ENCODE measurements at places on chromosomes 13 and 19.

GRCh38 chr19:34173193-34173956, 1.1 kb downstream of the LSM14A start:
- DNase-seq, result no peak

DNA sequence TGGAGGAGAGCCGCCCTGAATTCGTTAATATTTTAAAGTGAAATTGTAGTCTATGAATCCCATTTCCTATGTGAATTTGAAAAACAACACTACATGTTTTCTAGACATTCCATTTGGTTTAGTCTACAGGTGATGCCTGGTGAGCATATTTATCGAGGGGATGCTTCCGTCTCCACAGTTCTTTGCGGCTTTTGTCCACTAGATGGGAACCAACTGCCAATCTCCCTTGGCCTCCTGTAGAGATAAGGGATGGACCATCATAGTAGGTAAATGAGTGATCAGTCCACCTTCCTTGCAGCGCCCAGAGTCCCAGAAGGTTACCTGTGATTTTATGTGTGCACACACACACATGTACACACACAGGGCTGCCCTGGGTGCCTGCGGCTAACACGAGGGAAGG, 289.8 kb upstream of the SOX21 start:
- no peak for DNase-seq

DNA sequence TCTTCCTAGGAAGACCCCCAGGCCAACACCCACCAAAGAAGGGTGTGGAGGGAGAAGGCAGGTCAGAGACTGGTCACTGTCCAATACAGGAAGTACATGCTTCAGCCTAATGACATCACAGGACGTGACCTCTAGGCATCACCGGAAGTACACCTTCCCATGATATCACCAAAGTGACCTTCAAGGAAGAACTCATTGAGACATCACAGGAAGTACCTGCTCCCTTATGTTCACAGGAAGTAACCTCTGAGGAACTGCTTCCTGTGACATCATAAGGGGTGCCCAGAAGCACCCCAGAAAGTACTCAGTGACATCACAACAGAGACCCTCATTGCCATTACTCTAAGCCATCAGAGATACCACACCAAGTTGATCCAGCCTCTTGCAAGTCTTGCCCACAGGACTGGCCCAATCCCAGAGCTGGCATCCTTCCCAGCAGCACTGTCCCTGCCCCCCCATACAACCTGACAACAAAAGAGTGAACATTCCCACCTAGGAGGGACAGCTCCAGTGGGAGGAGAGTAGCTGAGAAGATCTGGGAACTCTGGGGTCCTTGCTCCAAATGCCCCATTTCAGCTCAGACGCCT, 24.2 kb upstream of the NANOS2 start:
- DNase-seq, result no peak

GRCh38 chr19:31723101-31723500, 373.9 kb upstream of the TSHZ3 start:
- no peak for DNase-seq

GRCh38 chr19:13417054-13417453, 89.2 kb downstream of the CACNA1A start:
- DNase-seq, result no peak

DNA sequence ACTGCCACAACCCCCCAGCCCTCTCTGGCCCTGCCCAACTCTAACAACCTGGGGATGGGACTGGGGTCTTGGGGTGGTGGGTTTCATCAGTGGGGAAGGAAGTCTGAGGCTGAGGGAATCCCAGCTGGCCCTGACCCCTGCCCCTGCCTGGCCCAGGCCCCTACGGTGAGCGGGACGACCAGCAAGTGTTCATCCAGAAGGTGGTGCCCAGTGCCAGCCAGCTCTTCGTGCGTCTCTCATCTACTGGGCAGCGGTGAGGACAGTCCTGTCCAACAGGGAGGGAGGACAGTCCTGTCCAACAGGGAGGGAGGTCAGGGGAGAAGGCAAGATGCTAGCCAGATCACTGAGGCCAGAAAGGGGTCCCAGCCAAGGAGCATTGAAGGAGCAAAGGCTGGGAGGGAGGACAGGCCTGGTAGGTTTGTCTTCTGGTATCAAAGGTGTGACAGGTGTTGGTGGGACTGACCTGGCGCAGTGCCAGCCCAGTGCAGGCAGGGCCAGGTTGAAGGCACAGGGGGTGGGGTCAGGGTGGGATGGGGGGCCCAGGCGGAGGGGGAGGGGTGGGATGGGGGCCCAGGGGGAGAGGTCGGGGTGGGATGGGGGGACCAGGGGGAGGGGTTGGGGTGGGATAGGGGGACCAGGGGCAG, 12.1 kb upstream of the LTBP4 start:
- no peak for DNase-seq

DNA sequence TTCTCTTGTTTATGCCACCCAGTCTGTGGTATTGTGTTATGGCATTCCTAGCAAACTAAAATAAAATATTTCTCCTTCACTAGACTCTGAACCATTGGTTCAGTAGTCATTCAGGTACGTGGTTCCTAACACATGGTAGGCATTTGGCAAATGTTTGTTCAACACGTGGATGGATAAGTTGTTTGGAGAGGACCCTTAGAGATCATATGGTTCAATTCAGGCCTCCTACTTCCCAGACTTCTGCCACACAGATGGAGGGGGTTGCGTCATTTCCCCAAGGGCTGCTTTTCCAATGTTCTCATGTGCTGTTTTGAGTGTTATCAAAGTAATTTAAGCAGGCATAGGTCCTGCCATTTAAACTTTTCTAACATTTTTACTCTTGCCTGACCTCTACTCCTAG, 6.7 kb downstream of the CXCL17 start:
- no peak for DNase-seq

GRCh38 chr19:9903336-9903735, 33.0 kb downstream of the OLFM2 start:
- DNase-seq, result no peak

GRCh38 chr13:48778610-48779009, 124.9 kb downstream of the CYSLTR2 start:
- DNase-seq, result no peak

DNA sequence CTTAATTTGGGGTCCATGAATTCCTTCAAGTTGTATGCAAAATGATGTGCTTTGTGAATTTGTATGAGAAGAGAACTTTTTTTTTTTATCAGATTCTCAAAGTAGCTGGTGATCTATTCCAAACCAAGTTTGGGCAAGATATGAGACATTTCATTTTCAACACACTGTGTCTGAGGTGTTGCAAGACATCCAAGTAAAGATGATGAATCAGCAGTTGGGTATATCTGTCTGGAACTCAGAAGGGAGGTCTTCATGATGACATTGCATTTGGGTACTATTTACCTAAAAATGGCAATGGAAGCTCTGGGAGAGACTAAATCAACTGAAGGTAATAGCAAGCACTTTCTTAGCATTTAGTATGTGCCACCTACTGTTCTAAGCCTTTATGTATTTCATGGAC, 2.8 kb downstream of the FAM124A start:
- no peak for DNase-seq

DNA sequence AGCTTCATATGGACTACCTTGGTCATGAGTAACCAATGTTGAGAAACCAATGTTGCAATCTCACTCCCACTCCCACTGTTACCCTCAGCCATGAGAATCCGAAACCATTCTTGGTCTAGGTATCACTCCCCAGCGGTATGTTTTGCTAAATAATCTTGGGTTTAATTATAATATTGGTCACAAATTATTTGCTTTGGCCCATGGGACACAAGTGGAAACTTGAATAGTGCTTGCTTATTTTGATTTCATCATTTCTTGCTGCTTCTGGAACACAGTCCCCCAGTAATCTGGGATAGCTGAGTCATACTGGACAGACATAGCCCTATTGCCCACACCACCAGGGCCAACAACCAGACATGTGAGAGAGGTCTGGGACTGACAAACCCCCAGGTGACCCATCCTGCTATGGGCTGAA, 171.6 kb upstream of the IPO5 start:
- DNase-seq, result no peak

GRCh38 chr19:4676955-4677731, 7.0 kb upstream of the MYDGF start:
- no peak for DNase-seq

- DNase-seq, result no peak
Observed at GRCh38 chr19:7970716-7971448, 27.4 kb upstream of the TIMM44 start.

DNA sequence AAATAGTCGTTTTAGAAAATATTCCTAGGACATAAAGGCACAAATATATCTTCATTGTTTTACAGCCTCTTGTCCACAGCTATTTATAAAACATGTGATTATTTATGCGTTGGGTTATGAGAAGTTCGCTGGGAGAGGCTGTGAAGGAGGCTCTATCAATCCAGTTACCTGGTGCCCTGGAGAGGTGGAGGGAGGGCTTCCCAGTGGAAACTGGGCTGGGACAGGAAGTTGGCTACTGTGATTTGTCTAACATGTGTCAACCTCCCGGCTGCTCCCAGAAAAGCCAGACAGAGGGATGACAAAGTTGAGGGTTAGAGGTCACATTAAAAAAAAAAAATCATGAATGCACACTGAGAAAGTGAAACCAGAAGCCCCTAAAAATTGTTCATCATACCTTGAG, 346.5 kb downstream of the ZNF536 start:
- DNase-seq, result no peak

- DNase-seq, result no peak
Observed at GRCh38 chr13:50611117-50611781, 232.2 kb downstream of the DLEU7 start.

DNA sequence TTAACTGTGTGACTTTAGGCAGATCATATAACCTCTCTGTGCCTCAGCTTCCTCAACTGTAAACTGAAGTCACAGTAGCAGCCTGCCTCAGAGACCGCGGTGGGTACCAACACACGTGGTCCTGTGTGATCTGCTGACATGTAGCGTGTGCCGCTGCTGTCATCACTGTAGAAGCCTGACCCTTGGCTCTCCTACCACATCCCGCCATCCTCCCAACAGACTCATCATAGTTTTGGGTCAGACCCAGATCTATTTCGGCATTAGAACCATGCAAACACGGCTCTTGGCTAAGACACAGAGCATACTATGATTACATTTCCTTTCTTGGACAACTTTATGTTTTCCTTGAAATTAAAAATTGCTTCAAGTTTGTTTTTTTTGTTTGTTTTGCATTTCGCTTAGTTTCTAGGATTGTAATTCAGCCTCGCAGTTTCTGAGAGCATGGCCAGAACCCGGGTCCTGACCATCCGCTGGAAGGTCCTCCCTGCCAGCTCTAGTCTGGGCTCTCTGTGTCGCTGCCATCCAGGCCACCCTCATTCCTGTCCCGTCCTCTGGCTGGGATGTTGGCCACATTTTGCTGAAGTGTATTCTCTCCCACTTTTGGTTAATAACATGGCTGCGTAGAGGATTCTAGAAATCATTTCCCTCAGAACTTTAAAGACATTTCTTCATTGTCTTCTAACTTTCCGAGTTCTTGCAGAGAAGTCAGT, 53.0 kb downstream of the GGACT start:
- no peak for DNase-seq

GRCh38 chr13:26998292-26998691, 173.3 kb downstream of the USP12 start:
- DNase-seq, result no peak

DNA sequence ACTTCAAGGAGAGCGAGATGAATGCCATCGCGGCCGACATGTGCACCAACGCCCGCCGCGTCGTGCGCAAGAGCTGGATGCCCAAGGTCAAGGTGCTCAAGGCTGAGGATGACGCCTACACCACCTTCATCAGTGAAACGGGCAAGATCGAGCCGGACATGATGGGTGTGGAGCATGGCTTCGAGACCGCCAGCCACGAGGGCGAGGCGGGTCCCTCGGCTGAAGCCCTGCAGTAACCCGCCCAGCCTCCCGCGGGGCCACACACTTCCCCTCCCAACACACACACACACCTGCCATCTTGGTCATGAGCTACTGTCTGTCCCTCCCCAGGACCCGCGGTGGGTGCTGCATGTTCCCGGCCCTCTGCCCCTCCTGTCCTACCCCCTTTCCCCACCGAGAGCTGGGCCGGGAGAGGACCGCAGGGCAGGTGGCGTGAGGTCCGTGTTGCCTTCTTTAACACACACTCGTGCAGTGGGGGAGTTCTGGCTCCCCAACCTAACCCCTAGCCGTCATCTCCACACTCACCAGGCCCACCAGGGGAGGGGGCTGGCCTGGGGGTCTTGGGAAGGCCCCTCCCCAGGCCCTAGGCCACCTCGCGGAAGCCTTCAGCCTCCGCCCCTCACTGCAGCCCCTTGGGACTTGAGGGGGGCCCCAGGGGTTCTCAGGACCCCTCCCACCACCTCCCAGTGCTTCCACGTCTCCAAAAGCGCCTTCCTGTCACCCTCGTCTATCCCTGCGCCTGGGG, 11.8 kb downstream of the STX10 start:
- DNase-seq, result no peak

DNA sequence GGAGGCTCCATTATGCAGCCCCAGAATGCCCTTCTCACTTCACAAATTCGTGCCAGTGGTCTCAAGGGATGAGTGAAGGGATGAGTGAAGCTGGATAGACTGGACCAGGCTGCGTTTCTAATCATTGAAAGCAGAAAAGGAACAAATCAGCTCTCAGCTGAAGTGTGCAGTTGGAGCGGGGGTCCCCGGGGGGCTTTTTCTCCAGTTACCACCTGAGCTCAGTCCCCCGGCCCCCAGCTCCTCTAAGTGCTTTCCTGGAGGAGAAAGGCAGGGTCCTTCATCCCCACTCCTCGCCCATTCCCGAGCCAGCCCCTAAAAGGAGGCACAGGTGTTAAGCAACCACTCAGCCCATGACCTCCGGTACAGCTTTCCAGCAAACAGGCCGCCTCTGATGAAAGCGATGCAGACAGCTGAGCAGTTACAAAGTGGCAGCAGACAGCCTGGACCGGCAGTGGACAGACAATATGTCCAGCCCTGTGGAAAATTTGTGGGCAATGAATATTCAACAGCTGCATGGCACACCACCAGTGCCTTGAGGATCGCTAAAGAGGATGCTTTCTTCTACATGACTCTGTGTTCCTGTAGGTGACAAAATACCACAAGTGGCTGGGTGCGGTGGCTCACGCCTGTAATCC, 110.7 kb upstream of the UBL3 start:
- no peak for DNase-seq

DNA sequence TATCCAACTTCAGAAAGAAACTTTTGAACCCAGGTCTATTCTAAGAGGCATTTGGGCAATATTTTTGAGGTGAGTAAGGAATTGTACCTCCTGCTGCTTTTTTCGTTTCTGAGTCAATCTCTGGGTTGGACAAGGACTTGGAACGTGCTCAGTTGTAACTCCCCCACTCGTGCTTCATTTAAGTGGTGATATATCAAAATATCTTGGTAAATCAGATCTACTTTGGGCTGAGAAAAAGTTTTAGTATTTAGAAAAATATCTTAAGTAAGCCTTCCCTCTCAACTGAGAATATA, 728.9 kb downstream of the EFNB2 start:
- no peak for DNase-seq

- DNase-seq, result no peak
Observed at GRCh38 chr13:35857769-35858168, 273.4 kb downstream of the DCLK1 start.
